ENCODE measurements at places on chromosomes 12 and 14.

GRCh38 chr12:32455607-32456071 is 56.3 kb downstream of the FGD4 start:
- DNase-seq, result peak; percentile 38

- DNase-seq, result no peak
Observed at GRCh38 chr14:61231810-61232209, 49.3 kb downstream of the TMEM30B start.

DNA sequence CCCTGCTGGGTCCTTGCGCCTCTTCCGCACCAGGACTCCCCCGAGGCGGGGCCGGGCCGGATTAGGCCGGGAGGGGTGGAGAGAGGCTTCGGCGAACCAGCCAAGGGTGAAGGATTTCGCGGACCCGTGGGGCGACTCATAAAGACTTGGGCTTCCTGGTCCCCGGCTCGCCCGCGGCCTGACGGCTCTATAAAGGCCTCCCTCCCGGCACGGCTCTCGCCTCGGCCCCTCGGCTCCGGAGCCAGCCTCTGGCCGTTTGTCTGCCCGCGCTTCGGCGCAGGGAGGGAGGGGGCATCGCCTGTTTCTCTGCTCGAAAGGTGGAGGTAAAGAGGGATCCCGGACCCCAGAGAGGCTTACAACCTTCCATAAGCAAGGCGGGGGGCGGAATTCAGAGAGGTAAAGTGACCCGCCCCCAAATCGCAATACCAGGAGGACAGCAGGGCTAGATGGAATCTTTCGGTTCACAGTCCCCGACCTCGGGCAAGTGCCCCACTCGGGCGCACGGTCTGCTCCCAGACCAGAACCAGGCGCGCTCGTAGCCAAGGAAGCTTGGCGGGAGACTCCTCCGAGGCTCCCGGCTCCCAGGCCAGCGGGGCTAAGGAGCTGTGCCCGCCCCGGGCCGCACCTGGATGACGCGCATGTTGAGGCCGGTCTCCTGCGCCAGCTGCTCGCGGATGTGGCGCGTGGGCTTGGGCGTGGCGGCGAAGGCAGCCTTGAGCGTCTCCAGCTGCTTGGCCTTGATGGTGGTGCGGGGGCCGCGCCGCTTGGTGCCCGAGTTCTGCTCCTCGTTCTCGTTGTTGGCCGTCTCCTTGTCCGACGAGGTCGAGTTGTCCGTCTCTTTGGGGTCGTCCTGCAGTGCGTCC is 3.9 kb downstream of the LHX5 start:
- no peak for DNase-seq

DNA sequence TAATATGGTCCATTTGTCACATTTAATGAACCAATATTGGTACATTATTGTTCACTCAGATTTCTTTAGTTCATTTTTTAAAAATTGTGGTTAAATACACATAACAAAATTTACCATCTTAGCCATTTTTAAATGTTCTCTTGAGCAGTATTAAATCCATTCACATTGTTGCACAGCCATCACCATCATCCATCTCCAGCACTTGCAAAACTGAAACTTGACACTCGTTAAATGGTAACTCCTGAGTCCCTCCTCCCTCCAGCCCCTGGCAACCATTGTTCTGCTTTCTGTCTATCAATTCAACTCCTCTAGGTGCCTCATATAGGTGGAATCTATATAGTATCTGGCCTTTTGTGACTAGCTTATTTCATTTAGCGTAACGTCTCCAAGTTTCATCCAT is 86.4 kb downstream of the ACACB start:
- no peak for DNase-seq

DNA sequence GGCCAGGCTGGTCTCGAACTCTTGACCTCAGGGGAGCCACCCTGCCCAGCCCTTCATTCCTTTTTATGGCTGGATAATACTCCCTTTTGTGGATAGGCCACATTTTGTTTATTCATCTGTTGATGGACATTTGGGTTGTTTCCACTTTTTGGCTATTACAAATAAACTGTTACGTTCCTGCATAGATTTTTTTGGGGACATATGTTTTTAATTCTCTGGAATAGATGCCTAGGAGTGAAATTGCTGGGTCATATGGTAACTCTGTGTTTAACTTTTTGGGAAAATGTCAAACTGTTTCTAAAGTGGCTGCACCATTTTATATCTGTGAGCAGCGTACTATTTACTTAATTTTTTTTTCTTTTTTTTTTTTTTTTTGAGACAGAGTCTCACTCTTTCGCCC is 9.8 kb downstream of the KMT5A start:
- no peak for DNase-seq

DNA sequence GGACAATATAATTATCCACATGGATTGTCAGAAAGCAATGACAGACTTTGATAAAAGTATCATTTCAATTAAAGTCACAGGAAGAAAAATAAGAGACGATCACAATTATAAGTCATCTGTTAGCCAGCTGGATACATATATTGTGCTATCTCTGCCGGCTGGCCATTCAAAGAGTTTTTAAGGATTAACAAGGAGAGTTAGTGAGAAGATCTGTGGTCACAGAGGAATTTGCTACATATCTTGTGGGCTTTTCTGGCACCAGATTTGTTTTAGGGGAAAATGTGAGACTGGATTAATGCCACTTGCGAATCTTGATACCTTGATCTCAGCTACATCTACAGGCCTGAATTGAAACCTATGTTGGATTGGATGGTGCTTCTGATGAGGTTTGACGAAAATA is 90.9 kb upstream of the MANSC4 start:
- DNase-seq, result peak; percentile 51

DNA sequence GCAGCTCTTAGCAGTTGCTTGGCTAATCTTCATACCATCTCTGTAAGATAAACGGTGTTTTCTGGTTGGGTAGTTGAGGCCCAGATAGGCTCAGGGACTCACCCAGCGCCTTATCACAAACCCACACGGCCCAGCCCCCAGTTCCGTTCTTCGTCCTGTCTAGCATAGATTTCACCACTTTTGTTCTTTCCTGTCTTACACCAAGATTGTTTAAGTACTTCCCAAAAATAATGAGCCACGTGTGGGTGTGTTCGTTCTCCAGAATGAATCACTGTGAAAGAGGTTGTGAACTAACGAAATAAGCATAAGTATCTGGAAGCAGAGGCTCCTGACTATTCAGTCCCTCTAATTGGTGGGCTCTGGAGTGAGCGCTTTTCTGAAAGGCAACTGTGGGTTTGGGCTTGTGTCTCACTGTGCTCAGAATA is 21.4 kb downstream of the ACVR1B start:
- DNase-seq, result no peak

GRCh38 chr14:93943930-93944329 is 16.8 kb downstream of the FAM181A start:
- no peak for DNase-seq

Measured in GM04504 (cell line).